ENCODE measurements at places on chromosomes 7 and 10. TPM values are rescaled to one million over a fixed set of nuclear protein-coding genes. Genes with fewer than 3 reads are reported as not detected.

ADARB2 gene
- total RNA-seq, result not detected

DNA sequence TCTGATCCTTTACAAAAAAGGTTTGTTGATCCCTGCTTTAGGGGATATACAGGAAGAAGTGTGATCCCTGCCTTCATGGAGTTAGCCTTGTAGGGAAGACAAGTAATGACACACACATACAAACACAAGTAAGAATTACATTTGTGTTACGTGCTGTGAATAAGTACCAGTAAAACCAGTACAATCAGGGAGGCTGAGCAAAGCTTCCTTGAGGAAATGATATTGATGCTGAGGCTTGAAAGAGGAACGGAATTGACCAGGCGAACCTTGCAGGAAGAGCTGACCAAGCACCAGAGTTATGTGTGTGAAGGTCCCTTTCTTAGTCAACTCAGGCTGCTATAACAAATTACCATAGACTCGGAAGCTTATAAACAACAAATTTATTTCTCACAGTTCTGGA lies 83.6 kb upstream of the CACUL1 start:
- no peaks in the 10 kb centered on the region for H3K36me3 ChIP-seq
- H3K27me3 ChIP-seq, result no peaks in the 10 kb centered on the region
- H3K4me3 ChIP-seq, result no peak overlapping the region
- H3K4me1 ChIP-seq, result no peaks in the 10 kb centered on the region
- no peak for DNase-seq
- H3K27ac ChIP-seq, result no peak overlapping the region

- H3K27ac ChIP-seq, result no peak overlapping the region
- no peak overlapping the region for H3K4me3 ChIP-seq
- H3K36me3 ChIP-seq, result no peaks in the 10 kb centered on the region
- no peaks in the 10 kb centered on the region for H3K4me1 ChIP-seq
- no peak for DNase-seq
Measured at GRCh38 chr10:99859585-99859984, 77.1 kb downstream of the ABCC2 start.

DNA sequence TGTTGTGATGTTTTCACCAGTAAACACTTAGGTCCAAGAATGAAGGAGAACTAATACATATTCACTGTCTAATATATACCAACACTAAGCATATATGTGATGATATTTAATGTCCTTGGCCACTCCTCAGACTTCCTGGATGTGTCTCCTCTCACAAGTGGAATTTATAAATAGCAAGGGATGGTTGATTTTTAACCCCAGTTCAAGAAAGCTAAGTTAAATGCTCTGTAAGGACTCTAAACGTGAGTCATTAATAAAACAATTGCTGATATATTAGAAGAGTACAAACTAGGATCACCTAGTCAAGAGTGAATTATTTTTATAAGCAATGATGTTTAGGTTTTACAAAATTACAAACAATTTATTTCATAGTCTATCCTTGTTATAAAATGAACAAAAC lies 355.9 kb upstream of the TMEM229A start:
- no peaks in the 10 kb centered on the region for H3K36me3 ChIP-seq
- H3K27ac ChIP-seq, result no peak overlapping the region
- DNase-seq, result no peak
- H3K4me3 ChIP-seq, result no peak overlapping the region

- H3K4me1 ChIP-seq, result no peaks in the 10 kb centered on the region
- no peak within 1 kb of the TSS for H3K27ac ChIP-seq
- DNase-seq, result no peak
- no peaks in the 10 kb centered on the region for H3K36me3 ChIP-seq
- no peak within 1 kb of the TSS for H3K4me3 ChIP-seq
- no peaks in the 10 kb centered on the region for H3K27me3 ChIP-seq
Measured at GRCh38 chr7:16881844-16882243, at the start of gene AGR3. TSS of gene AGR3 (minus strand) at chr7:16881983. CDS start at chr7:16878618, 3,365 bp downstream.

GRCh38 chr10:33365871-33366411 lies 31.5 kb upstream of the NRP1 start:
- H3K27ac ChIP-seq, result no peak overlapping the region
- no peaks in the 10 kb centered on the region for H3K36me3 ChIP-seq
- H3K4me1 ChIP-seq, result no peaks in the 10 kb centered on the region
- no peaks in the 10 kb centered on the region for H3K27me3 ChIP-seq
- no peak for DNase-seq

DNA sequence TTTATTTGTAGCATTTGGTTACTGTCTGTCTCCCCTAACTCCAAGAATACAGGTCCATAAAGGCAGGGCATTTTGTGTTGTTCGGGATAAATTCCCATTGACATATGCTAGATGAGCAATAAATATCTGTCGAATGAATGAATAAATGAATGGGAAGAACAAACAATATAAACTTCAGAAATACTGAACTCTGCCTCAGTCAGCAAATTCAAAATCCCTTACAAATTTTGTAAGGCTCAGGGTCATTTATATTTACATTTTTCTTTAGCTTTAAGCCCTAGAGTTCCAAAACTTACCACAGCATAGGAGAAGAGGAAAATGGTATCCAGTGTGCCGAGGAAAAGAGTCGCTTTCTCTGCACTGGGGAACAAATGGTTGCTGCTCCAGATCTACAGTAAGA lies 29.0 kb downstream of the SLC37A3 start:
- H3K36me3 ChIP-seq, result peaks cover 3% of the 10 kb centered on the region
- no peak overlapping the region for H3K27ac ChIP-seq
- H3K4me3 ChIP-seq, result no peak overlapping the region
- DNase-seq, result no peak

GRCh38 chr10:69474742-69475432 lies 23.6 kb downstream of the TSPAN15 start:
- no peaks in the 10 kb centered on the region for H3K4me1 ChIP-seq
- no peak for DNase-seq
- H3K36me3 ChIP-seq, result no peaks in the 10 kb centered on the region
- H3K27ac ChIP-seq, result no peak overlapping the region
- H3K27me3 ChIP-seq, result no peaks in the 10 kb centered on the region

DNA sequence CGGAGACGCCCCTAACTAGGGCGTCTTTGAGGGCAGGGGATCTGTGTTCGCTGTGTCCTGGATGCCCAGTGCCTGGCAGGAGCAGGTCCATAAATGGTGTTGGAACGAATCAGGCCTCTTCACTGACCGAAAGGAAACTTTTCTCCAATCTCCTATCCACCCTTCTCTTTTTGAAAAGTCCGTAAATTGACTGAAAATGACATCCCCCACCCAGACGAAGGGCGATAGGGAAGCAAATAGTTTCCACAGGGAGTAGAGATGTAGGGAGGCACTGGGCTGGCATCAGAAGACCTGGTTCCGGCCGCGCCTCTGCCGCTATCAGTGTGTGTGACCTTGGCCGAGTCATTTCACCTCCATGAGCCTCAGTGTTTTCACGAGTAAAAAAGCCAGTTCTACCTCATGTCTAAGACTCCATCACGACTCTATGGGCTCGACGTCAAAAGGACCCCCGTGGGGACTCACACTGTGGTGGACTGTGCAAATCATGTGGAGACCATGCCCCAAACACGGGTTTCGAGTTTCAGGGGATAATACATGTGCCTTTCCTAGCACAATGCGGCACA lies 497 bp upstream of the RAB11FIP2 start:
- no peaks in the 10 kb centered on the region for H3K27me3 ChIP-seq
- H3K36me3 ChIP-seq, result no peaks in the 10 kb centered on the region
- no peaks in the 10 kb centered on the region for H3K4me1 ChIP-seq
- H3K27ac ChIP-seq, result peak overlapping the region; percentile 53
- peak; percentile 63 for DNase-seq
